Central memory CD4-positive, alpha-beta T cell (primary cell): ENCODE measurements at places on chromosomes 4 and X.
A peak's percentile ranks its signal among the peaks of the same experiment; 100 is the strongest.

- no peak for DNase-seq
Observed at GRCh38 chr4:4872314-4872903, 12.9 kb downstream of the MSX1 start.

- DNase-seq = no peak
Observed at GRCh38 chr4:90982813-90983212, 855.6 kb downstream of the CCSER1 start.

DNA sequence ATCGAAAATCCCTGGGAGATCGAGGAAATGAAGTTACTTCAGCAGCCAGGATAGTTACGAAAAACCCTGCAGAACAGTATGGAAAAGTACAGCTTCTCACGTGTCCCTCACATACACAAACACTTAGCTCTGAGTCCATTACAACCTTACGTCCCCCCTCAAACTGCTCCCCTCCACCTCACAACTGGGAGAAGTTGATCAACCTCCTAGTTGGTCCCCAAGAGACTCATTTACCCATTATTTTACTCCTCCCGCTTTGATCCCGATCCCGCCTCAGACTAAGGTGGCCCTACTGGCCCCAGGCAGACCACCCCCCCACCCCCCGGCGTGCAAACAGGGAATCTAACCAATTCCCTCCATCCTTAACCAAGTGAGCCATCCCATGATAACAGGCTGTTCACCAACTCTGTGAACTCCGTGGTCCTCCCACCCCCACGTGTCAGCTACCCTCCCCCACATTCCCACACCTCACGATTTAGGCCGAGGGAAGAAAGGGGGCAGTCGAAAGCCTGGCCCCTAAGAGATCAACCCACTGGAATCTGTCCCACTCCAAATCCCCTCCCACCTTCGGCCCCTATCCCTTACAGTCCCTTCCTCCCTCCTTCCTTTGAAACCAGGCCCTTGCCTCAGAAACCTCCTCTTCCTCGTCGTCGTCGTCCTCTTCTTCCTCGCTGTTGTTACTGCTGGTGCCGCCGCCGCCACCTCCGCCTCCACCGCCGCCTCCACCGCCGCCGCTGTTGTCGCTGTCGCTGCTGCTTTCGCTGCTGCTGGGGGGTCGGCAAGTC lies 755 bp downstream of the ANKRD17 start:
- peak; percentile 4 for DNase-seq

- no peak for DNase-seq
Observed at GRCh38 chrX:139889760-139890159, 43.1 kb downstream of the ATP11C start.

DNA sequence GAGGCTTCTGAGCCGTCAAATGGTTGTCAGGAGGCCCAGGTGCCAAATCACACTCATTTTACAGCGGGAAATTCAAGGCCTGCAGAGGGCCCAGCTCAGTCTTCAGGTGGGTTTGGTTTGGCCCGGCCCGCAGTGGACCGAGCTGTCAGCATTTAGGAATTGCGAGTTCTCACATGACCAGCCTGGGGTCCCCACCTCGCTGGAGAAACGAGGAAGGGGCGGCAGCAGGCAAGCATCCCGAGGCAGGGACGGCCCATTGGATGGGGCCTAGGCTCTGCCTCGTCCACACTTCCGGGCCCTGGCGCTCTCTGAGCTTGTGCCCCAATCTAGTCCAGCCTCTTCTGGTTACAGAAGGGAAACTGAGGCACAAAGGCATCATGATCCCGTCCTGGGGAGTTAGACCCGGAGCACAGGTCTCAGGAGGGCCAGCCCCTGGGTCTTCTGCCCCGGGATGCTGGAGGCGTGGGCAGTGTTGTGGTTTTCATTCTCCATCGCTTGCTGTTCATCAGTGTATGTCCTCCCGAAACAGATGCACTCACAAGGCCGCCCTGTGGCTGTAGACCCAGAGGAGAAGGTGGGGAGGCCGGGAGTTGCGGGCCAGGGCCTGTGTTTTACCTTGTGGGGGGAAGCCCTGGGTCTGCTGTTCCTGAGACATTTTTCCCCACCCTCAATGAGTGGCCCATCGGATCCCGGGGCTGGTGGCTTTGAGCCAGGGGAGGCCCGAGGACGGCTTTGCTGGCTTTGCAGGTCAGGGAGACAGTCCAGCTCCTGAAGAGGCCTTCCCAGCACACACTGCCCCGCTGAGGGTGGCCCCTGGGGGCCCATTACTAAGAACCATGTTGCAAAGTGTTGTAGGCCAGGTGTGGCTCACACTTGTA lies 8.9 kb downstream of the PSAPL1 start:
- no peak for DNase-seq

DNA sequence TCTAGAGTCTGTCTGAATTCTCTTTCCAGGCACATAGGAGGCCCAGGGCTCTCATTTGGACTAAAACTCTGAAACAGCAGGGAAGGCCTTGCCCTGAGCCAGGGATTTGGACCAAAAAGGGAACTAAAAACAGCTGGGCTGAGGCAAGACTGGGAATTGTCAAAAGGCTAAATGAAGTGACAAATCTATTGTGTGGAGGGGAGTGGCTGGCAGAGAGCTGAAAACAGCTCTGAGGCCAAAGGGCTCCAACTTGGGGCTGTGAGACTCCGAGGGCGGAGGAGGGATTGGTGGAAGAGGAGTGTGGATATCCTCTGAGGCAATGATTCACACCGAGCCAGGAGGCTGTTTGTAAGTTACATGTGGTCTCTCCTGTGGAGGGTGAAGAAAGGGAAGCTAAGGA lies 63.2 kb downstream of the PHEX start:
- no peak for DNase-seq

DNA sequence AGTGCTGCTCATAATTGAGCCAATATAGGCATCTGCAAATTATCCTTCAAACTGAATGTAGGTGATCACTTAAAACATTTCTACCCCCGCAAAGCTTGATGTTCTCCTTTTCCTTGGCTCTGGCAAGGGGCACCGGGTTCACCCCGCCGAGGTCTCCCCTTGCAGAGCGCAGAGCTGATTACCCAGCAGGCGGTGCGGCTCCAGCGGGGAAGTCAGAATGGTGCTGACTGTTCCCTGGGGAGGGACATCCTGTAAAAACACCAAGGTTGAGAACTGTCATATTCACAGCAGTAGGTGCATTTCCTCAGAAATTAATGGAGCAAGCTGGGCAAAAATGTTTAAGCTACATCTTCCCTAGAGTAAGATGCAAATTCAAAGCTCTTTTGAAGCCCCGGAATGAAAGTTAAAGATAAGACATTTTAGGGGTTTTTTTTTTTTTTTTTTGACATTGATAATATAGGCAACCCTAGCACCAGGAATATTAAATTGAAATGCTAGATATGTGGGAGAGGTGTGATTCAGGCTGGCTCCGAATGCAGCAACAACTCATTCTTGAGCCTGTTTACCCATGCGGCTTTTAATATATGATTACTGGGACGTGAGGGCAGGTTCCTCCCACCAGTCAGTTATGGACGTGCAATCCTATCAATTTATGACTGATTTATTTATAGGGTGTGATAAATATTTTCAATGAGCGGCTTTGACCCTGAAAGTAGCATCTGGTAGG lies 767.3 kb upstream of the TENM3 start:
- no peak for DNase-seq

DNA sequence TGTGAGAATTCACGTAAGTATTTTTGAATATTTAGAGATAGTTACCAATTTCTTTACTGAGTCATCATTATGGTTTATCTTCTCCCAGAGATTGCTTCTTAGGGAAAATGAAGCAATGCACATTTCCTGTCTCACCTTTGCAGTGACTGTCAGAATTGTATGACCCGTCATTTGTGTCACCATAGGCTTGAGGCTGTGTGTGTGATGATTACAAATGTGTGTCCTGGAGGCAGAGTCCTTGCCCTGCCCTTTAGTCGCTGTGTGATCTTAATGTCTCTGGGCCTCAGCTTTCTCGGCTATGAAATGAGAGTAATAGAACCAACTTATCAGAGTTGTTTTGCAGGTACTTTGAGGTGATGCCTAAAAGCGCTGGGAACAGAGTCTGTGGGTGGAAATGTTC lies 13.9 kb downstream of the HCCS start:
- no peak for DNase-seq

- DNase-seq = no peak
Observed at GRCh38 chr4:88820698-88821415, 123.2 kb upstream of the NAP1L5 start.

DNA sequence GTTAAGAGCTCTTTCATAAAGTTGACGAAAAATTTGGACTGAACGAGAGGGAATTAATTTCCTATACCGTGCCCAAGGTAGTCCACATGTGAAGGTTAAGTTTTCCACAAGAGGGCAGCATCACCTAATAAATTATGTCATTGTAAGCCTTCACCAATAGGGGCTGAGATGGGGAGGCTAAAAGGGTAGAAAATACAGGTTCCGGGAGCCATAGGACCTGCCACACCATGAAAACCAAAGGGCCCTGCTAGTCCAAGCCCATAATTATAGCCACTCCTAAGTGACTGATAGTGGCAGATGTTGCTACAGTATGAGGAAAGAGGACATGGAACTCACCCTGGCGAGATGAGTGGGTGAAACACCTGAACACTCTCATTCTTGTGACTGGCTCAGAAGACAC lies 122.2 kb downstream of the SHROOM4 start:
- DNase-seq = peak; percentile 21

DNA sequence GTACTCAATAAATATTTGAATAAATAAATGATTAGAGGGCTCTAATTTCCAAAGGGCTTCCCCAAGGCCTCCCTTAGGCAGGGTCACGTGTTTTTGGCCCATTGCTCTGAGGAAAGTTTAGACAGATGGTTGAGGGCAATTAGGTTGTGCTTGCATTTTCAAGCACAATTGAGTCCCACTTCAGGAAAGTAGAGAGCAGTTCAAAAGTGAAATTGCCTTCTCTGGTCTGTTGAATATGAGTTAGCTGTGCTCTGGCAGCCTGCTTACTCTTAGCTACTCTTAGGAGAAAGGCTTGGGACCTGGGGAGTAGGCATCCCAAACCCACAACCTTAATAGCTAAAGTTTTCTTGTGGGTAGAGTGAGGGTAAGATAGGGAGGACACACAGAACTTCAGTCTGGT lies 9.0 kb upstream of the DRP2 start:
- no peak for DNase-seq

DNA sequence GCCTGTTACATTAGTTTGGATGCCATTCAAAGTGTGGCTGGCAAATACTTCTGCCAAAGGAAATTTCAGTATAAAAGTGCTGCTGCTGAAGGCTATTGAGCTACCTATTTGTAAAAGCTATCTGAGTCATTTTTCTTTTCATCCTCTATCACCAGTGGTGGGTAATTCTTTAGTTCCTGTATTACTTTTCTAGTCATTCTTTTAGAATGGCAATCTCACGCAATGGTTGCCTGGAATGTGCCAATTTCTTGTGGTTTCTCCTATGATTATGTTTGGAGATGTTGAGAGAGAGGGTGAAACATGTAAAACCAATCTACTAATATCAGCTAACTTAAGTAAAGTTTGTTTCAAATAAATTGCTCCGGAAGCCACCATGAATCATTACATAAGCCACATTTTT lies 685.0 kb downstream of the RAPGEF2 start:
- no peak for DNase-seq

DNA sequence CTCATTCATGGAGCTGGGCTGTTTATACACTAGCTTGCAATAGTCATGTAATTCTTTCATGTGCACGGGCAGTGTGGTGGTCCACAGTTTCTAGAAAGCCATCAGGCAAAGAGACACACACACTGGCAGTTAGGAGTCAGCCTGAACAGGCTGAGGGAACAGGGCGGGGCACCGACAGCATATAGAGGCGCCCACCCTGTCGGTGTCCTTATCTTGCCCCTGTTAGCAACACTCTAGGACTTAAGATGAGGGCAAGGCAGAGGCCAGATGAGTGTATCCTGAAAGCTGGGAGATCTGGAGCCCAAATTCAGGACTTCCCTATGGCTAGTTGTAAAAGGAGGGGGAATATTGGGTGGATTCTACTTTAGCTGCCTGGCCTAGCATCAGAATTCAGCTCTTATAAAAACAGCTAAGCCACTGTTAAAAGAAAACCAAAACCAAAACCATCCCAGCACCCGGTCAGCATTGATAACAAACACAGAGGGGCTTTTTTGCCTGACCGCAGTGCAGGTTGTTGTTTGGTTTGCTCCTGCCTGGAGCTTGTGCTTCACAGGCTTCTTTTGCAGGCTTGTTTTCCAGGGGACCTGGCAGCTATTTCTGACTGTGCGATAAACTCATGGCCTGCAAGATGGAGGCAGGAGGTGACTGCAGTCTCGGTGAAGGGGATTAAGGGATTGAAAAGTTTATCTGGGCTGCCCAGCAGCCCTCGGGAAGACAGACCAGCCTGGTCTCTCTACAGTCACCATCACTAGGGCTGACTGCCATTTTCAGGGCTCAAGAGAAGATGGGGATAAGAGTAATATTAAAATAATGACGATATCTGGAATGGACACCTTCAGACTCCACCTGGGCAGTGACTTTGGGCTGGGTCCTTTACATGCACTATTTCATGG lies 638.9 kb downstream of the MID1IP1 start:
- no peak for DNase-seq

DNA sequence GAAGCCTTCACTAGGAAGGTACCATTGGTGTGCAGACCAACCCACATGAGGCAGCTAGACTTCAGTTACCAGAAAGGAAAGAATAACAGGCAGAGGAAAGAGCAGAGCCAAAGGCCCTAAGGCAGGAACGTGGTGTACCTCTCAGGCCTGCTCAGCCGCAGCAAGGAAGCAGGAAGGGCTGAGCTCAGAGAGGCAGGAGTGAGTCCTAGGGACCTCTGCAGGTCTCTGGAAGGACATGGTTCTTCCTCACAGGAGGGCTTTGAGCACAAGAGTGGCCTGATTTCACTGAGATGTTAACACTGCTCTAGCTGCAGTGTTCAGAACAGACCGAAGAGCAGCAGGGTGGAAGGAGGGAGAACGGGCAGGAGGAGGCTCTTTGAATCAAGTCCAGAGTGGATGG lies 124.6 kb downstream of the DCHS2 start:
- no peak for DNase-seq

DNA sequence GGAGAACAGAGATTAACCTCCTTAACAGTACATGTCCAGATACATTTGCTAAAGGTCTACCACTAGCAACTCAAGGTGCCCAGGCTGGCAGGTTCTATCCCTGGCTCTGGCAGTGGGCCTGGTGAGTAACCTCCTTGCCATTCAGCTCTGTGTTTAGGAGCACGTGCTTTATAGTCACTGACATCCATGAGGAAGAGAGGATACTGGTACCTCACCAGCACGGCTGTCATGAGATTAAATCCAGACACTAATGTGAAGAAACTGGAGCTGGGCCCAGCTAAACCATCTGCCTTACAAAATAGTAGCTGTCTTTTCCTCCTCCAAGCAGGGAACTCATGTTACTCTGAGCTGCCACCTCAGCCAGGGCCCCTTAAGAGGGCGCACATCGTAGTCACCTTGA lies 45.3 kb downstream of the GPRASP3 start:
- no peak for DNase-seq

- DNase-seq = no peak
Observed at GRCh38 chrX:10582945-10583344, 37.4 kb downstream of the MID1 start.
